Effector memory CD4-positive, alpha-beta T cell (primary cell): ENCODE measurements at places on chromosomes 1 and 21.

- DNase-seq, result no peak
Observed at GRCh38 chr1:119573886-119574285, 66.9 kb downstream of the HSD3B1 start.

DNA sequence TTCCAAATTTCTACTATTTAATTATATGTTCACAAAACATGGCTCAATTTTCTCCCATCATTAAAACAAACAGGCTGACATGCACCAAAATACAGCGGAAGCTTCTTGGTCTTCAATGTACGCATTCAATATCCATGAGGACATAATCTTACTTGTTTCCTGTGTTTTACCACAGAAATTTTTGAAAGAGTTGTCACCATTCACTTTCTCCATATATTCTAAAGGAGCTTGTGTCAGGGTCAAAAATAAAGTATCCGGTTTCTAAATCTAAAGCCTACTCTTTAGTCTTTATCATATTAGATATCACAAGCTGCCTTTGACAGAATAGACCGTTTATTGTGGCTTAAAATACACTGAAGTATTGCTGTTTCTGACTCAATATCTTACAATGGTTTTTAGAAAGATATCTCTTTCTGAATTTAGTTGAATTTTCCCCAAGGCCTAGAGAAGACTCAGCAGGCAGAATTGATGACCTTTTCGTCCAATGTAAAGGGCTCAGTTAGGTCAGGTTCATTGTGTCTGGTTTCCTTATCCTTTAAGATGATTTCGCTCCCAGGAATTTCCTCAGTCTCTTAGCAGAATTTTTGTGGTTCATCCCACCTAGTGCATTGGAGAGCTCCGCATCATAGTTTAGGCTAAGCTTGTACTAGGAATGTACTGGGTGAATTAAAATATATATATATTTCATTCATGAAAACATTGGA is 717.2 kb downstream of the NCAM2 start:
- DNase-seq, result no peak

- DNase-seq, result no peak
Observed at GRCh38 chr1:52360595-52360968, 5.4 kb downstream of the CC2D1B start.

- no peak for DNase-seq
Observed at GRCh38 chr1:93827128-93827527, 51.9 kb downstream of the DNTTIP2 start.

DNA sequence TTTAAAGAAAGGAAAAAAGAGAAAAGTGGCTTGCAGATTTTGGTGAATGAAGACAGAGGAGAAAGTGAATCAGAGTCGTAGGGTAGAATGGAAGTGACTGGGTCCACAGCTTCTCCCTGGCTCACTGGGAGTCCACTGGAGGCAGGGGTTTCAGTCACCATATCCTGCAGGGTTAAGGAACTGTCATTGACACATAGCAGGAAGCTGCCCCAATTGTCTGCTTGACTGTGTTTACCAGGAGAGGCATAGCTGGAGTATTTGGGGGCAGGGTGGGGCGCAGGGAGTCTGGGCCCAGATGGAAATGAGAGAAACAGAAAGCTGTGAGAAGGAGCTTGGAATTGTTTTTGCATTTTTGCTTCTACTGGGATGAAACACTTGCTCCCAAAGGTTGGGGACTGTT is 228.8 kb upstream of the CSF3R start:
- no peak for DNase-seq

DNA sequence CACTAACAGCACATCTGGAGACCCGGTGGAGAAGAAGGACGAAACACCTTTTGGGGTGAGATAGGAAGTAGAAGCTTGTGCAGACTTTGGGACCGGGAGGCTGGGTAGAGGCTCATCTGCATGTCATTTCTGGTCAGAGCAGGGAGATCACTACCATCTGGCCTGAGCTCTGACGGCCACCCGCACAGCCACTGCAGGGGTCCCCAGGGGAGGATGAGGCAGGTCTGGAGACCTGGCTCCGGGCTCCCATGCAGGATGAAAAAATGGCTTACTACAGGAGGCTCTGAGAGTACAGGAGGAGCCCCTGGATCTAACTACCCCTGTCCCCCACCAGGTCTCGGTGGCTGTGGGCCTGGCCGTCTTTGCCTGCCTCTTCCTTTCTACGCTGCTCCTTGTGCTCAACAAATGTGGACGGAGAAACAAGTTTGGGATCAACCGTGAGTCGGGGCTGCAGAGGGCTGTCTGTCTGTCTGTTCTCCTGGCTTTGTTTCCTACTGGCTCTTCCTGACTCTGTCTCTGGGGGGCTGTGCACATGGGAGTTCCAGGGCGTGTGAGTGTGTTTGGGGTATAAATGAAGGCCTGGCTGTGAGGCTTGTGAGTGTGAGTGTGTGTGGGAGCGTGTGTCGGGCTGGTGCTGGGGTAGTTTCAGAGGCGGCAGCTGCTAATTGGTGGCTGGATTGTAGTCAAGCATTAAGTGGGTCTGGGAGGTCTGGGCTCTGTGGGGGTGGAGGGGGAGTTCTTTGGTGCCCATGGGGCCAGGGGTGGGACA is 14.1 kb downstream of the NTRK1 start:
- no peak for DNase-seq

- DNase-seq, result no peak
Observed at GRCh38 chr1:17033481-17033880, 20.4 kb downstream of the SDHB start.

- no peak for DNase-seq
Observed at GRCh38 chr1:64822621-64823020, 77.7 kb downstream of the RAVER2 start.

- no peak for DNase-seq
Observed at GRCh38 chr21:25640943-25641292, 1.9 kb downstream of the JAM2 start.

DNA sequence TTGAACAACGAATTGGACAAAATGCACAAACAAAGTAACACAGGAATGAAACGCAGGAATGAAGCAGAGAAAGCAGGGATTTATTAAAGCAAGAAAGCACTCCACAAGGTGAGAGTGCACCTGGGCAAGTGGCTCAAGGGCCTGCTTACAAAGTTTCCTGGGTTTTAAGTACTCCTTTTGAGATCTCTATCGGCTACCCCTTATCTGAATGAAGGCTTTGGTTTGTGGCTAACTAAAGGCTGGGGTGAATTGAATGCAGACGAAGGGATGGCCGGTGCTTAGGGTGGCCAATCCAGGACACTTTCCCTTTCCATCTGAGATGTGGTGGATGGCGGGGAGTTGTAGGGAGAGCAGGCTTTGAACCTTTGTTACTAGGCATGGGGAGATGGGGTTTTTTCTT is 151.4 kb upstream of the KIAA0040 start:
- DNase-seq, result no peak

DNA sequence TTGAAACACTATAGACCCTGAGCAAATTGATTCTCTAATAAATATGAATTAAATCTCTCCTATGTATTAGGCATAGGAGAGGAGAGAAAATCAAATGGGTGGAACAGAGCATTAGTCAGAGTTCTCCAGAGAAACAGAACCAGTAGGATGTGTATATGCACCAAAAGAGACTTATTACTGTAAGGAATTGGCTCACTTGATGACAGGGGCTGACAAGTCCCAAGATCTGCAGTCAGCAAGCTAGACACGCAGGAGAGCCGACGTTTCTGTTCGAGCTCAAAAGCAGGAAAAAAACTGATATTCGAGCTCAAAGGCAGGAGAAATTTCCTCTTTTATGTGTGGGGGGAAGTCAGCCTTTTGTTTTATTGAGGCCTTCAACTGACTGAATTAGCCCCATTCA is 259.2 kb upstream of the KAZN start:
- no peak for DNase-seq

DNA sequence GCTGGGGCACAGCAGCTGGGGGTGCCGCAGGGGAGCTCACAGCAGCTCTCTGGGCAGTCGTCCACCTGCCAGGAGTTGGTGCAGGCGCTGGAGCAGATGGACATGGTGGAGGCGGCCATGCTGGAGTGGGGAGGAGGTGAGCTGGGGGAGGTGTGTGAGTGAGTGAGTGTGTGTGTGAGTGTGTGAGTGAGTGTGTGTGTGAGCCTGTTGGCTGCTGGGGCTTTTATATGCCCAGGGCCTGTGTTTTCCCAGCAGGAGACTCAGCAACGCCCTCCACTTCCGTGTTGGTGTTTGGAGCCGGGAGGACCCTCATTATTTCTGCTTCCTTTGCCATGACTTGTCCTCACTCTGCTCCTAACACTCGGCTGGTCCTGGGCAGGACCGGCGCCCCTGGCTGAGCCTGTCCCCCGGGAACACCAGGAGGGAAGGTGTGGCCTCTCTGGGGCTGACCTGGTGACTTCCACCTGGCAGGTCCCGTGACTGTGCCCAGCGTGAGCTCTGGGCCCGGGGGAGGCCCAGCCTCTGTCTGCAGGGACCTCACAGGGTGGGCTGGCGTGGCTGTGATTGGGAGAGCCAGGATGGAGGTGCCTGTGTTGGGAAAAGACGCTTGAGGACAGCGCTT is at the start of gene KRTAP10-2:
KRTAP10-2 (minus strand) TSS at position 166 of the 622 bp plus-strand sequence; CDS start at position 119, 47 bp downstream.
- DNase-seq, result no peak

DNA sequence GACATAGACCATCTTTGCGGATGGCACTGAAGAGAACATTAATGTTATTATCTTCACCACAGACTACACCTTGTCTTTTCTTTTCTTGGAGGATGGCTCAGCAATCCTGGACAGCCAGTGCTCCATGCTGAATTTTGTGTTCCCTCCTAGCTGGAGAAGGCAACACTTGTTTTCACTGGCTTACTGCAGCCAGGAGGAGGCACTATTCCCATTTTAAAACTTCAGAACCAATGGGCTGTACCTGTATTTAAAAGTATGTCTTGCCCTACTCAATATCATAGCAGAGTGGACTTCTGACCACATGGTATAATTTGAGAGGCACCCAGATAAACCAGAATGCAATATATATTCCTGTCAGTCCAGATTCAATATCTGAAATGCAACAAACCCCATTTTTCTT is 53.3 kb upstream of the POGK start:
- DNase-seq, result no peak
